SK-MEL-5 (cell line): ENCODE measurements at places on chromosomes 12 and 14. TPM values are rescaled to one million over a fixed set of nuclear protein-coding genes. Genes with fewer than 3 reads are reported as not detected.

DNA sequence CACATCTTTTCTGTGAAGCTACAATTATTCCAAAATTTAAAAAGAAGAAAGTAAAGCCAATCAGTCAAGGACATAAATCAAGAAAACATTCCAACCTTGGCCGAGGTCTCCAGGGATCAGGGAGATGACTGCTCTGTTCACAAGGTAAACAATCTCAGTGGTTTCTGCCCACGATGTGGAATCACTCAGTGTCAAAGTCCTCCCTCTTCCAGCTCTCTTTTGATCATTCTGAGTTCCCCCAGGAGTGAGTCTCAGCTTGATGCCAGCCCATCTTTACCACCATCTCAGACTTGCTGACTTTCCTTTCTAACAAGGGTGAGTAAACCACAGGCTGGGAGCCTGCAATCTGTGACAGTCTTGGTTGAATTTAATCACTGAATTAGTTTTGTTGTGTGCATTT lies 4.8 kb upstream of the SERPINA9 start:
- DNase-seq: no peak

DNA sequence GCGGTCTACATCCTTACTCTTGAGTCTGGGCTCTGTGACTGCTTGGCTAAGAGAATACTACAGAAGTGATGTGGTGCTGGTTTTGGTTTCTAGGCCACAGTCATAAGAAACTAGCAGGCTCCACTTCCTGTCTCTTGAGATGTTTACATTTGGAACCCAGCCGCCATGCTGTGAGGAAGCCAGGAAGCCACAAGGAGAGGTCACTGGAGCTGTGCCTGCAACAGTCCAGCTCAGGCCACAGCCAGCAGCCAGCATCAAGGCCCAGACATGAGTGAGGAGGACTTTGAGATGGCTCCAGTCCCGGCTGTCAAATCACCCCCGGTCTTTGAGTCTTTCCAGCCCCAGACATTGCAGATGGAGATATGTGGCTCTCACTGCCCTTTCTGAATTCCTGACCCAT lies 12.9 kb upstream of the FAM181A start:
- no peak for DNase-seq

GRCh38 chr12:15443611-15444010 lies 121.3 kb downstream of the PTPRO start:
- no peak for DNase-seq

NTF3 gene
- total RNA-seq: 0.37 and 0.53 TPM in 2 replicates

DNA sequence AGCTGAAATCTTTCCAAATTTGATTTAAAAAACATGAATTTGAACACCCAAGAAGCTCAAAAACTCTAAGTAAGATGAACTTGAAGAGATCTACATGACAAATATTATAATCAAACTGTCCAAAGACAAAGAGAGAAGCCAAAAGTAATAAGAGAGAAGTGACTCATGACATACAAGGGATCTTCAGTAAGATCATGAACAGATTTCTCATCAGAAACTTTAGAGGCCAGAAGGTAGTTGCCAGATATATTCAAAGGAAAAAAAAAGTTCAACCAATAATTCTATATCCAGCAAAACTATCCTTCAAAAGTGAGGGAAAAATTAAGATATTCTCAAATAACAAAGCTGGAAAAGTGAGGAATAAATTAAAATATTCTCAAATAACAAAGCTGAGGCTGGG lies 35.1 kb upstream of the MMP19 start:
- DNase-seq: no peak

- DNase-seq: no peak
These were observed 48.0 kb downstream of the AACS start for GRCh38 chr12:125113263-125113662.

- DNase-seq: peak; percentile 86
These were observed 424 bp downstream of the TEDC1 start for GRCh38 chr14:105491366-105491973.

- no peak for DNase-seq
These were observed 247.0 kb downstream of the PHLDA1 start for GRCh38 chr12:75784591-75784990.

KERA gene
- total RNA-seq: not detected in 2 replicates

KRT5 gene
- not detected in 2 replicates for total RNA-seq

- no peak for DNase-seq
These were observed 406.1 kb upstream of the PDE3A start for GRCh38 chr12:19962192-19962591.
